ENCODE measurements at places on chromosomes 2 and 18.

DNA sequence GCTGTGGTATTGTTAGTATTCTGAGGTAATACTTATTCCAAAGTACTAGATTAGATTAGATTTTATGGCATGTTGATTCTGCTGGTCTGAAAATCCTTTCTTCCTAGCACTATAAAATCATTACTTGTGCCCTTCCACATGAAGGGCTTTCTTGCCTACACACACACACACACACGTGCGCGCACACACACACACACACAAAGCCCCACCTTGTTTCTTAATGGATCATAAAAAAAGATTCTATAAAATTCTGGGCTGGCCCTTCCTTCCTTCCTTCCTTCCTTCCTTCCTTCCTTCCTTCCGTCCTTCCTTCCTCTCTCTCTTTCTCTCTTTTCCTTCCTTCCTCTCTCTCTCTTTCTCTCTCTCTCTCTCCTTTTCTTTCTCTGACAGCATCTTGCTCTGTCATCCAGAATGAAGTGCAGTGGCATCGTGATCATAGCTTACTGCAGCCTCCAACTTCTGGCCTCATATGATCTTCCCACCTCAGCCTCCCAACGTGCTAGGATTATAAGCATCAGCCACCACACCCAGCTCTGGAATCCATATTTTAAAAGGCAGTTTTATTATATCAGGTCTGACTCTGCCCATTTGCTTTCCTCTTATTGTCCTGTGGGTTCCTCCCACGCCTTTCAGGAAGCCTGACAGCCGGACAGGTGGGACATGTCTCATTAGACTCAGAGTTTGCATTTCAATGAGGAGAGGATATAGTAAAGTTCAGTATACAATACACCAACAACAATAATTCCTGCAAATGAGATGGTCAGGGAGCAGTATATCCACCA, 321.1 kb downstream of the PIK3C3 start:
- DNase-seq, result no peak

- no peak for DNase-seq
Measured at GRCh38 chr2:51350100-51350499, 318.2 kb upstream of the NRXN1 start.

- DNase-seq, result no peak
Measured at GRCh38 chr18:61173554-61173953, 159.7 kb upstream of the CDH20 start.

- no peak for DNase-seq
Measured at GRCh38 chr2:112674229-112674628, 28.5 kb downstream of the SLC20A1 start.

- no peak for DNase-seq
Measured at GRCh38 chr2:62409442-62409841, 96.6 kb downstream of the TMEM17 start.

All from D341Med (cell line).